Stimulated activated naive CD4-positive, alpha-beta T cell treated with Interleukin-2 at 50 U/mL for 16 hours (primary cell): ENCODE measurements at places on chromosomes 4 and X.

DNA sequence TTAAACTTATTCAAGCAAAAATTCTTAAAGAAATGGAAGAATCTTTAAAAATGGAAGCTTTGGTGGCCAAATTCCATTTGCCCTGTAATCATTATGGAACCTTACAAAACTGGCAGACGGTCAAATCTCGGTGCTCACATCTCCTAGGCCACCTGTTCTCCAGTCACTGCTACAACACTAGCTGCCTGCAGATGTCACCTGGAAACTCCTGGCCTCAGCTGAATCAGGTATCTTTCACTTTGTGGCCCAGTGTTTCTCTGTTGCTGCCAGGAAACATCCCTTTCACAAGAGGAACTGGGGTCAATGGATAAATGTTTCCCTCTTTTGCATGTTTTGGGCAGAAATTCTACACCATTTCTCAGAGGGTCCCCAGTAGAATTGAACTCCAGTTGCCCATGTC is 4.2 kb upstream of the CXCL3 start:
- no peak for DNase-seq

- no peak for DNase-seq
These were observed 42.1 kb downstream of the WDR17 start for GRCh38 chr4:176107695-176108094.

- no peak for DNase-seq
These were observed 216.0 kb upstream of the FTHL17 start for GRCh38 chrX:31287861-31288260.

- no peak for DNase-seq
These were observed 12.1 kb upstream of the RUFY3 start for GRCh38 chr4:70709611-70710205.
